ENCODE measurements at places on chromosomes 7 and 10. TPM values are rescaled to one million over a fixed set of nuclear protein-coding genes. Genes with fewer than 3 reads are reported as not detected.

CHST3 gene
- 197 TPM for total RNA-seq

GRCh38 chr7:53426145-53426750 lies 390.8 kb downstream of the POM121L12 start:
- H3K36me3 ChIP-seq = no peaks in the 10 kb centered on the region
- no peak overlapping the region for H3K4me3 ChIP-seq
- no peak for DNase-seq
- no peak overlapping the region for H3K27ac ChIP-seq
- H3K4me1 ChIP-seq = no peaks in the 10 kb centered on the region
- no peaks in the 10 kb centered on the region for H3K27me3 ChIP-seq

OLAH gene
- not detected for total RNA-seq

DNA sequence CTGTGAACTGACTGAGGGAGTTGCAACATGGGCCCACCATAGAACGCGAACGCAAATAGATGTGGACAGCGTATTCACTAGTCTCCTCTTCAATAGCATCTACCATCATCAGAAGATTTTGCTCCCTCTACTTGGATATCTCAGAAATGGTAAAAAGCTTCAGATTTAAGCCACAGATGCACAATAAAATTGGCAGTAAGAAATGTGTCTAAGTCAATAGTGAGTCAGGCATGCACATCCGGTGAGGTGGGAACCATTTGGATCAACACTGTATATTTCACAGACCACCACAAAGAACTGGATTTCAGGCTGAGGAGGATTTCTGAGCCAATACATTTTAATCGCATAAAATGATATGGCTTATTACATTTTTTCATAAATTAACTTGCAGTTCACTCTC lies 111.5 kb upstream of the ADAM12 start:
- no peaks in the 10 kb centered on the region for H3K27me3 ChIP-seq
- no peak overlapping the region for H3K4me3 ChIP-seq
- no peaks in the 10 kb centered on the region for H3K36me3 ChIP-seq
- no peak overlapping the region for H3K27ac ChIP-seq
- DNase-seq = no peak

DNA sequence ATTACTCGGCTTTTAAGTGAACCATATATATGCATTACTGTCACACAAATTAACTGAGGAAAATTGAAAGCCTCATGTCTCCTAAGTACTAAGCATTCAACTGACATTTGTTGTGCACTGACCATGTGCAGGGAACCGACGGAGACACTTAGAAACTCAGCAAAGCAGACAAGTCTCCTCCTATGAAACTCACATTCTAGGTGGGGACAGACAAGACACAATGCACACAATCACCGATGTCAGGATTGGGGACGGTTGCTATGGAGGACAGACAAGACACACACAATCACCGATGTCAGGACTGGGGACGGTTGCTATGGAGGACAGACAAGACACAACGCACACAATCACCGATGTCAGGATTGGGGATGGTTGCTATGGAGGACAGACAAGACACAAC lies 134.0 kb downstream of the PTPRN2 start:
- H3K27ac ChIP-seq = no peak overlapping the region
- H3K36me3 ChIP-seq = no peaks in the 10 kb centered on the region
- H3K4me1 ChIP-seq = no peaks in the 10 kb centered on the region
- no peaks in the 10 kb centered on the region for H3K27me3 ChIP-seq
- DNase-seq = no peak
- H3K4me3 ChIP-seq = no peak overlapping the region

CELF2 gene
- 43.2 TPM for total RNA-seq

DNA sequence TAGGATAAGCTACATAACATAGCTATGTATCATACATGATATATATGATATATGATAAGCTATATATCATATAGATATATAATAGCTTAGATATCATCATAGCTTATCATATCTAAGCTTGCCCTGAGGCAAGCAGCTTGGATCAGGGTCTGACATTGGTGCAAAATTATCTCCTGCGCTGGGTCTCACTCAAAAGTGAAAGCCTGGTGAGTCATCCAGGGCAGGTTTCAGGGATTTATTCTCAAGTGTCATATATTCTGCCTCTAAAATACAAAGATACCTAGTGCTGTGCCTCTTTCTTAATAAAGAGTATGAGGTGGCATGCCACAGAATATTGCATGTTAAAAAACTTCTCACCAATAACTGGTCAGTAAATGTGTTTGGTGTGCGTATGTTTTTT lies 105.9 kb downstream of the CDC14C start:
- H3K36me3 ChIP-seq = no peaks in the 10 kb centered on the region
- H3K4me3 ChIP-seq = no peak overlapping the region
- DNase-seq = no peak
- no peaks in the 10 kb centered on the region for H3K4me1 ChIP-seq

DNA sequence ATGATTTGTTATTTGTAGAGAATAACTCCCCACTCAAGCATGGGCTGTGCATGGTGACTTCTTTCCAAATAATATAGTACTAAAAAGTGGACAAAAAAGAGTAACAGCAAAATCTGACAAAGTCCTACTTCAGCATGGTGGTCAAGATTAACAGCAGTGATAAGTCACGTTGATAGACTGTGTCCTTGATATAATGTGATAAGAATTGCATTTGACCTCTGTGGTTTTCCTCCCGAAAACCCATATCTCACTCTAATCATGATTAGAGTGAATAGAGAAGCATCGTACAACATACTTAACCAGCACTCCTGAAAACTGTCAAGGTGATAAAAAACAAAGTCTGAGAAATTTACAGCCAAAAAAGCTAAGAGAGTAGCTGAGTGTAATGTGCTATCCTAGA lies 42.4 kb downstream of the REEP3 start:
- no peaks in the 10 kb centered on the region for H3K4me1 ChIP-seq
- no peaks in the 10 kb centered on the region for H3K27me3 ChIP-seq
- H3K36me3 ChIP-seq = no peaks in the 10 kb centered on the region
- DNase-seq = no peak

GRCh38 chr10:71527135-71527534 lies 130.4 kb downstream of the CDH23 start:
- H3K27me3 ChIP-seq = no peaks in the 10 kb centered on the region
- H3K27ac ChIP-seq = no peak overlapping the region
- H3K36me3 ChIP-seq = no peaks in the 10 kb centered on the region

GRCh38 chr7:22156205-22156604 lies 200.7 kb downstream of the RAPGEF5 start:
- H3K27ac ChIP-seq = no peak overlapping the region
- no peaks in the 10 kb centered on the region for H3K4me1 ChIP-seq
- H3K27me3 ChIP-seq = no peaks in the 10 kb centered on the region

DNA sequence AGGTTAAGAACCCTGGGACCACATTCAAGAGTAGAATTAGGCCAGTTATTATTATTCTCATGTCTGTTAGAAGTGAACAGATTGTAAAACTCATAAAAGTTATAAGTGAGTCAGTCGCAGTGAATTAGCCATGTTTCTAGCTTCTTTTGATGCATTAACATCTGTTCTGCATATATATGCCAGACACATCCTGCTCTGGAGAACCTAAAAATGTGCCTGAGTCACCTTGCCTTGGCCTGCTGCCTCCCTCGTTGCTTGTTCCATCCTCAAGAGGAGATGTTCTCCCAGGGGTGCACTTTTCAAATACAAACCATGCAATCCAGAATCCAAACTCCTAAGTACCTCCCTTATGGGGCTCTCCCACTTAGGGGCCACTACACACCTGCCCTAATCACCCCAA lies 14.8 kb downstream of the TSPAN12 start:
- no peaks in the 10 kb centered on the region for H3K36me3 ChIP-seq
- no peak overlapping the region for H3K4me3 ChIP-seq
- H3K27me3 ChIP-seq = no peaks in the 10 kb centered on the region
- H3K4me1 ChIP-seq = no peaks in the 10 kb centered on the region

PLEKHS1 gene
- total RNA-seq = 9.0 TPM

- H3K36me3 ChIP-seq = no peaks in the 10 kb centered on the region
- no peaks in the 10 kb centered on the region for H3K27me3 ChIP-seq
- DNase-seq = no peak
- no peaks in the 10 kb centered on the region for H3K4me1 ChIP-seq
- H3K4me3 ChIP-seq = no peak overlapping the region
Observed at GRCh38 chr7:111842491-111842890, 280.2 kb upstream of the IMMP2L start.

PLPP4 gene
- total RNA-seq = 61.3 TPM

DNA sequence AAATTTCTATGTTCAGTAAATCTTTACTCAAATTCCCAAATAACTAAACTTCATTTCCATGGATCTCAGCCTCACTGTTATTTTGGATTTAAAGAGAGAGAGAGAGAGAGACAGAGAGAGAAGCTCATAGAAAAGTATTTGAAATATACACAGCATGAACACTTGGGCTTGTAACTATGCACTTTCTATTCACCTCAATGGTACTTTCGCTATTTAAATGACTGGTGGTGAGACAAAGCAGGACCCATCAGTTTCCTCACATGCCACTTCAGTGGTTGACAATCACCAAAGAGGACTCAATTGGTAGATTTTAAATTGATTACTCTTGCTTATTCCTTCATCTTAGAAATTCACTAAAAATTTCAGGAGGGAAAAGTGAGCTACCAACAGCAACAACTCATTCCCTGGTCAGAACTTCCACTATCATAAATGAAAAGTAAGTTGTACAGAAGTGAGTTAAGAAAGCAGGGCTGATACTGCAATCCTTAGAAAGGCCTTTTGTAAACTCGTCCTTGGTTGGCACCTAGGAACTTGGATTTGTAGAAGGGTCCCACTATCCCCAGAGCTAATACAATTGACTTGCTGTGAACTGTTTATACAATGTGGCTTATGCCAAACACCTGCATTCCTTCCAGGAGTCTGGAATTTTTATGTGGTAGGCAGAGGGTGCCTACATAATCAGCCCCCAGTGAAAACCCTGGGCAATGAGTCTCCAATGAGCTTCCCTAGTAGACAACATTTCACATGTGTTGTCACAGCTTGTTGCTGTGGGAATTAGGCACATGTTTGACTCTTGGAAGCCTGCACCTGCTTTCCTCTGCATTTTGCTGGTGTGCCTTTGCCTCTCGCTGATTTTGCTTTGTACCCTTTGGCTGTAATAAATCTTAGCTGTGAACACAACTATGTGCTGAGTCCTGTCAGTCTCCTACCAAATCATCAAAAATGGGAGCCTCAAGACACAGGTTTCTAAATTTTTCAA lies 10.8 kb downstream of the ERLIN1 start:
- no peak overlapping the region for H3K4me3 ChIP-seq
- no peaks in the 10 kb centered on the region for H3K36me3 ChIP-seq
- H3K27me3 ChIP-seq = no peaks in the 10 kb centered on the region
- no peak overlapping the region for H3K27ac ChIP-seq
- no peak for DNase-seq
- H3K4me1 ChIP-seq = no peaks in the 10 kb centered on the region

RELN gene
- total RNA-seq = 3.0 TPM
